ENCODE measurements at places on chromosomes 5 and 9.

- no peak for DNase-seq
Measured at GRCh38 chr9:136314056-136314416, 10.1 kb upstream of the CCDC187 start.

DNA sequence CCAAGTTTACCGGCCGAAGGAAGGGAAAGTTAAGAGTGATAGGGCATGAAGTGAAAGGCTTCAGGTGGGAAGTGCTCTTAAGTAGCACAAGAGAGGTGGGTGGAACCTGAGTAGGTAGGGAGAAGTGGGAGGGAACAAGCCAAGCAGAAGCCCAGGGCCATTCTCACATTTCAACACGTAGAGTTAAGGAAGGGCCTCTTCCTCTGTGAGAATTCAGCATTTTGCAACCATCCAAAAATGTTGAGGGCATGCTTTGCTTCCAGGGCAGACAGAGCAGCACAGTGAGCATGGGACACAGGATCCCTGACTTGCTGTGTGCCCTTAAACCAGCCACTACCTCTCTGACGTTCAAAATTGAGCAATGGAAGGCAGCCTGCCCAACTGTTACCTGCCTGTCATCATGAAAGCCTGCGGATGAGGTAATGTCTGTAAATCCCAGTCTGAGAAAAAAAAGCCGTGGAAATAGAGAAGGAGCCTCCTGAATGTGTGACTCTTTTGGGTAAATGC, 3.3 kb downstream of the CYFIP2 start:
- DNase-seq: no peak

DNA sequence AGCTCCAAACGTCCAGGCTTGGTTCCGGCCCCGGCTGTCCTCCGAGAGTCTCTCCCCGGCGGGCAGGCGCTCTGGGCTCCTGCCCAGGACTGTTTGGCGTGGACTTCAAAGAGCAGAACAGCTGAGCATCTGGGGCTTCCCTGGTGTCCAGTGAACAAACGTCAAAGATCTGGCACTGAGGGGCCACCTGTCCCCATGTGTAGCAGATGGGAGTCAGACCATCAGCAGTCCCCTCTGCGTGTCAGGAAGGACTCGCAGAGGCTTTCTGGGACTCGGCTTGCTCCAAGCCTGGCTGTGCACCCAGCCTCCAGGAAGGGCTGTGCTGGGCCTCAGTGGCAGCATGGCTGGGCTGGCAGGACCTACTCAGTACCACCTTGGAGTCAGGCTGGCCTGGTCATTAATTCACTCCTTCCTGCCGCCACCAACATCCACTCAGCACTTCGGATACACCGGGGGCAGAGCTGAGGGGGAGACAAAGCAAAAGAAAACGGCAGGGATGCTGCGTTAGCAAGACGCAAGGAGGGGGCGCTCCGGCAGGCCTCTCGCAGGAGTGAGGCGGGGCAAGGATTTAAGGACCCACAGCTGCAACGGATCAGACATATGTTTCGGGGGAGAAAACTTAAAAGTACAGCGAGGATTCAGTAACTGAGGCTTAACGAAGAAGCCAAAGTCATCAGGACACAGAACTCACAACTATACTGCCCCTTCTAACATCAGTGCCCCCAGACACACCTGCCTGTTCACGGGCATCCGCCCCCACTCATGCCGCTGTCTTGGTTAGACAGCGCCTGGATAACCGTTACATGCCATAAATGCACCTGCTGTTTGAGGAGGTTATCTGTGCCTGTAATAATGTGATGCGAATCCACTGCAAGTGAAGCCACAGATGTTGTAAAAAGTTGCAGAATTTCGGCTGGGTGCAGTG, 164.5 kb upstream of the PHYKPL start:
- DNase-seq: no peak

- no peak for DNase-seq
Measured at GRCh38 chr5:91065496-91065895, 317.6 kb downstream of the ARRDC3 start.

GRCh38 chr5:74766418-74766848, 484 bp downstream of the GFM2 start:
- DNase-seq: peak; percentile 69

Data from fibroblast of mammary gland (primary cell).